ENCODE measurements at places on chromosomes 5 and 9.

DNA sequence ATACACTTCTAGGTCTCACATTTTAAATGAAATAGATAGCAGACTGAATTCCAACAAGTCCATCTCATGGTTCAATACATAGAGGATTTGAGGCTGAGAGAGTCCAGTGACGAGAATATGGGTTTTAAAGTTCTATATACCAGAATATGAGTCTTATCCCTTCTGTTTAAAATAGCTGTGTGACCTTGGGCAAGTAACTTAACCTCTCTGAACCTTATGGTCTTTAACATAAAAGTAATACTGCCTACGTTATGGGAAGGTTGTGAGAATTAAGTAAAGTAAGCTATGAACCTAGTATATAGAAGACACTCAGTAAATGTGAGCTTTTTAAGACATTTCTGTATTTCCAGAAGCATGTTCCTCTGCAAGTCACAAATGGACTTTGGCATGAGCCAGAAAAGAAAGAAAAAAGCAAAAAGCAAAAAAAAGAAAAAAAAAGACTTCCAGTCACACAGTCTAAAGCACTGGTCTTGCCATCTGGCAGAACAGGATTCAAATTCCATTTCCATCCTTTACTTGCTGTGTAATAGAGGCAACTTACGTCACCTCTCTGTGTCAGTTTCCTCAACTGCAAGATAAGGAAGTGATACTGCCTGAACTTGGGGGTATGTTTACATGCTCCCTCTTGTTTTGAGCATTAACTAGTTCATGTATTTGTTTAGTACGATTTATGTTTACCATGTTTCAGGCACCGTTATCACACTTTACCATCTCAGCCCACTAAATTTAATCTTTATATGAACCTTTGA lies 248.2 kb downstream of the TRIM32 start:
- no peak for DNase-seq

DNA sequence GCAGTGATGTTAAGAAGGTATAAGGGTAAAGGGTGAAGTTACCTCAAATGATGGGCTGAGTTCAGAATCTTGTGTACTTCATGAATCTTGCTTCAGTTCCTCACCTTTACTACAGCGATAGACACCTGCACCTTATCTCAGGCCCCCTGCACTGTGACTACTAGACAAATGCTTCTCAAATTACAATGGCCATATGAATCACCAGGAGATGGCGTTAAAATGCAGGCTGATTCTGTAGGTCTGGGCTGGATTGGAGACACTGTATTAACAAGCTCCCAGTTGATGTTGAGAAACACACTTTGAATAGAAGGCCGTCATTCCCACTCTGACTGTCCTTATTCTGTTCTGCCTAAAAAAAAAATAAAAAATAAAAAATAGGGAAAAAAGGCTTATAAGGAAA lies 29.8 kb downstream of the TARS1 start:
- no peak for DNase-seq

- peak; percentile 3 for DNase-seq
Observed at GRCh38 chr5:133969654-133970324, 1.4 kb upstream of the C5orf15 start.

GRCh38 chr5:6755519-6755918 lies 42.3 kb downstream of the TENT4A start:
- no peak for DNase-seq

DNA sequence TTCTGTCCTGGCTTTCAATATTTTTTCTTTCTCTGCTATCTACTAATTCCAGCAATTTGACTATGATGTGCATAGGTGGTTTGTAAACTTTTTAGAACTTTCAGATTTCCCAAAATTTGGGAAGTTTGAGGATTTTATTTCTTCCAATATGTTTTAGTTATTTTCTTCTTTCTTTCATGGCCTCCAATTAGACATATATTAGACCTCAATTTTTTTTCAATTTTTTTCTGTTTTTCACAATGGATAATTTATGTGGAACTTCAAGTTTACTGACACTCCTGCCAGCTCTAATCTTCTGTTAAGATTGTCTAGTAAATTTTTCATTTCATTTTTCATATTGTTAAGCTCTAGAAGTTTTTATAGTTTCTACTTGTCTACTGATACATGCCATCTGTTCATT lies 163.3 kb downstream of the SAXO1 start:
- DNase-seq: no peak

- DNase-seq: peak; percentile 44
Observed at GRCh38 chr5:119290161-119290569, 65.7 kb upstream of the TNFAIP8 start.

- DNase-seq: no peak
Observed at GRCh38 chr9:68472119-68472518, 68.6 kb downstream of the TMEM252 start.

- peak; percentile 71 for DNase-seq
Observed at GRCh38 chr5:179793468-179794139, at the start of gene LTC4S. TSS of gene LTC4S (plus strand) at chr5:179793986. CDS start at chr5:179794081, 95 bp downstream.

DNA sequence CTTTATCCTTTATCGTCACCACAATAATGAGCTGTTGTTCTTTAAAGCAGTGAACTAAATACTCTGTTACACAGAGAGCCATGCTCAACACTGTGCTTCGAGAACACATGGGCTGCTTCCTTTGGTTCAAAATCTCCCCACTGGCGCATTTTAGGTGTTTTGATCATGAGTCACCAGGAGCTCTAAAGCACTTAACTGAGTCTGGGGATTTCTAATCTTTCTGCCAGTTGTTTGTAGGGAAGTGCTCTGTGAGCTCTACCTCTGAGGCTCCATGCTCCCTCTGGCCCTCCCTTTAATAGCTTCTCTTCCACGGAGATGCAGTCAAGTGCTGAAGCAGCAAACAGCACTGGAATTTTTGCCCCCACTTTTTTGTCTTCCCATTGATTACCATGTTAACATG lies 17.0 kb downstream of the ERAP2 start:
- no peak for DNase-seq

GRCh38 chr5:112253478-112254250 lies 165.4 kb downstream of the EPB41L4A start:
- no peak for DNase-seq

DNA sequence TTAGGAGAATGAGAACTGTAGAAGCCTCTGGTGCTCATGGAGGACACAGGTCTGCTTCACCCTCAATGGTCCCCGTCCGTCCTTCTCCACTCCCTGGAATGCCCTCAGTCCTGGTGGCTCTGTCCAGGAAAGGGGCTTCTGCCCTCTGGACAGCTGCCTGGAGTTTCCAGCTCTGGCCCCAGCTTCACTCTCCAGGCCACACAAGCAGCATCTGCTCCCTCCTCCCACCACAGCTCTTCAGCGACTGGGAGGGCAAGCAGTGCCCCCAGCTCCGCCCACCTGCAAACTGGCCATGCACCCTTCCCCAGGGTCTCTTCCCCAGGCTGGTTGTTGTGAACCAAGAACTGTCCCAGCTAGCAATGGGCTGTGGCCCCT lies 4.7 kb downstream of the SARDH start:
- DNase-seq: no peak

- DNase-seq: peak; percentile 50
Observed at GRCh38 chr5:54905942-54906537, 79.4 kb downstream of the ESM1 start.

DNA sequence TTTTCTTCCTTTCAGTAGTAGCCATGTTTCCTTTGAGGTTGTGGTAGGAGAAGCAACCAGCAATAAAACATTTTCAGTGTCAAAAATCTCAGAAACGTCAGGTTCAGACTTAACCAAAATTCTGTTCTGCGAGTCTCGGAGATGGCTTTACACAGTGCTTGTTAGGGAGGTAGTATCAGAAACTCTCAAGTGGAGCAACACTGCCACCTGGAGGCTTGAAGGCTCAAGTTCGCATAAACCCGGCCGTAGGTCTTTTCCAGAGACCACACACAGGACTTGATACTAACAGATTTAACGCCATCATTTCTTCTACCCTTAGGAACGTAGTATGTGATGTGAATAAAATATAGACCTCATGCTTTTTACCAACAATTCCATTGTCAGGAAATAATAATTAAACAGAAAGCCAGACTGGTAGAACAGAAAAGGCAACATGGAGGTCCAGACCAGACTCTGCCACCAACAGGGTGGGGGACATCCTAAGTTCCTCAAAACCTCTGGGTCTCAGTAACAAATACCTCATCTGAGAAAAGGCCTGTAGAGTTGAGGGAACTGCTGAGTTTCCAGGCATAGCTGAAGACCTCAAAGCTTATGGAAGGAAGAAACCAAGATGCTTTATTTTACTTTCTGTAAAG lies 8.5 kb downstream of the PTGER4 start:
- DNase-seq: peak; percentile 86

- no peak for DNase-seq
Observed at GRCh38 chr9:19117039-19117716, 10.1 kb downstream of the PLIN2 start.

GRCh38 chr9:106620081-106620480 lies 242.9 kb upstream of the ZNF462 start:
- DNase-seq: no peak

DNA sequence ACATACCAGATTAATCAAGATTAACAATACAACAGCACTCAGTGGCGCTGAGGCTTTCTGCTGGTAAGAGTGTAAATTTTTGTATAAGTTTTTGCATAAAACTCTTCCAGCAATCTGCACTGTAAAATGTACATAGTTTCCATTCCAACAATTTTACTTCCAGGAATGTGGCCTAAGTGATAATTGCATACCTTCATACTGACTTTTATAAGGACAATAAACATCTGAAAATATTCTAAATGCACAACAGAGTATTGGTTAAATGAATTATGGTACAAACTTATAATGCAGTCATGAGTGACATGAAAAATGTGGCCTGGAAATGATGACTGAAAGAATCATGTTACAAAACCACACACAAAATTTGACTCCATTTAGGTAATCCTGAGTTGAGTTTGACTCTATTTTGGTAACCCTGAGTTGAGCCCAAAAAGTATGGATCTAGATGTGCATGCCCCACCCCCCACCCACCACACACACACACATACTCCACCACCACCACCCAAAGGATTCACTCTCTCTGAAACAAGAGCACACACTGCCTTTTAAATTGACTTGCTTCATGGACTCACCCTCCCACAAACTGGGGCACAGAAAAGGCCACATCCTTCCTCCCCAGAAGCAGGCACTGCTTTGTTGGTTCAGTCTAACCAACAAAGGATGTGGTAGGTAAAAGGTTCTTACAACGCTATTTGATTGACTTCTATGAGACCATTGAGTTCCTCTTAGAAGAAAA lies 137.6 kb downstream of the SUSD1 start:
- DNase-seq: peak; percentile 79

GRCh38 chr5:6907320-6907918 lies 194.2 kb downstream of the TENT4A start:
- DNase-seq: no peak

DNA sequence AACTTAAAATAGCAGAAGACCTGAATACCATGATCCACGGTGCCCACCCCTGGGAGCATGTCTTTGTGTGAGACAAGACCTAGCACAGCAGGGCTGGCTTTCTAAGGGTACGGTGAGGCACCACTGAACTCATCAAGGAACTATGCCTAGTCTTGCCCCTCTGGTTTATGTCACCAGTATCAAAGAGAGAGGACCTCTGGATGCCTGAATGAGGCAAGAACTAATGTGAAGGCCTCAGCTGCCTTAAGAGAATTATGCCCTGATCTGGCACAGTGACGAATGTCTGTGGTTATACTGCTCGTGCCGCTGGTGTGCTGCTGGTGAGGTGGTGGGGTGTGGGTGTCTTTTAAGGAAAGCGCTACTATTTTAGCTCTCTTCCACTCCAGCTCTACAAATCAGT lies 23.0 kb downstream of the NREP start:
- no peak for DNase-seq

- peak; percentile 75 for DNase-seq
Observed at GRCh38 chr9:127983847-127984289, 3.1 kb upstream of the EEIG1 start.

DNA sequence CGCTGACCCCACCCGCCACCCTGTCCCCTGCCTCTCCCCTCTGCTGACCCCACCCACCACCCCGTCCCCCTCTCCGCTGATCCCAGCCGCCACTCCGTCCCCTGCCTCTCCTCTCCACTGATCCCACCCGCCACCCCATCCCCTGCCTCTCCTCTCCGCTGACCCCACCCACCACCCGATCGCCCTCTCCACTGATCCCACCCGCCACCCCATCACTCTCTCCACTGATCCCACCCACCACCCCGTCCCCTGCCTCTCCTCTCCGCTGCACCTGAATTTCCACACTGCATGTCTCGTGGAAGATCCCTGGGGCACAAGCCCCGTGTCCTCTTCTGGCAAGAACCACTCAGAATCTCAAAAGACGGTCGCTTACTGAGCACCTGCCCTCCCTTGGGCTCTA lies 53.4 kb upstream of the OLFM1 start:
- DNase-seq: no peak

- DNase-seq: no peak
Observed at GRCh38 chr5:149671544-149671943, 58.6 kb upstream of the PPARGC1B start.

DNA sequence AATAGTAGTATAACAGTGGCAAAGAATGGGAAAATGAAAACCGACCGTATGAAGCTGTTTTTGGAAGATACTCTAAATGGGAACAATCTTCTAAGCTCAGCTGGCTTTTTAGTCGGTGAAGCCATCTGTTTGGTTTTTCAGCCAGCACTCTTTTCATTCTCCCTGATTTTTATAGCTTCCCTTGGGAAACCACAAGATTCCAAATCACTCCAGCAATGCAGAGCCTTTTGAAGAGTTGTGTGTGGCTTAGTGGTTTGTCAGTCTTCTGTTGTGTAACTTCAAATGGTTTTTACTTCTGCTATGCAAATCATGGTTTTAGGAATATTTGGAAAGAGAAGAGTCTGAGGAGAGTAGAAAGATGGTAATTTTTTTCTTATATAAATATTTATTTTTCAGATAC lies 180.7 kb downstream of the KDM4C start:
- no peak for DNase-seq

GRCh38 chr5:109078448-109078847 lies 330.8 kb downstream of the FER start:
- DNase-seq: no peak

DNA sequence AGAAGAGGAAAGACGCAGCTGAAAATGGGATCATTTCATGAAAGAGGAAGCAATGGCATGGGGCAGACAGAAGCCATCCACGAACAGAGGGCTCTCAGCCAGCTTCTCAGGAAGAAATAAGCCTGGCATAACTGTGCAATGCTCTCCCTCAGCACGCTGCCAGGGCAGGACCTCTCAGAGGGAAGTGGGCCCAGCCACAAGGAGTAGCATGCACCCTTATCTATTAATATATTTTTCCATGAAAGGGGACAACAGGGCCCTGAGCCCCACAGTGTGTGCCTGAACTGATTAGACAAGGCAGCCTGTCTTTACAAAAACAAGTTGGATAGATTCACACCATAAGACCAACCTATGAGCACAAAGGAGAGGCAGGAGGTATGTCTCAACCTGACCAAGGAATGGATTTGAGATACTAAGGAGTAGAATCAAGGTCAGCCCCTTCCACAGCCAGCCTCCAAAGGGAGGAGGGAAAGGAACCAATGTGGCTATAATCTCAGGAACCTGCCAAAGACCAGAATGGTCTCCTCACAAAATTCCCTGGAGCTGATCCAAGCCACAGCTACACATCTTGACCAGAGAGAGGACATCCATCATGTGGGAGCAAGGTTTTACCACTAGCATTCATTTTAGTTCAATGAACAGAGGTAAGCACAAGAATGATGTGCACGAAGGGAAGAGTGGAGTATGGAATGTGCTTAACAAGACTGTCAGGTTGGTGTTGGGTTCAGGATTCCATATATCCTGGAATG lies 154.8 kb downstream of the SIL1 start:
- no peak for DNase-seq
